Smooth muscle cell of the pulmonary artery (primary cell): ENCODE measurements at places on chromosomes 13 and 19. TPM values are rescaled to one million over a fixed set of nuclear protein-coding genes. Genes with fewer than 3 reads are reported as not detected.

Gene HSPB6
- total RNA-seq: 106 and 161 TPM in 2 replicates

Gene LRRC63
- 0.20 TPM in 1 of 2 replicates, not detected in the other for total RNA-seq

Gene SLC25A41
- 0.07 TPM in 1 of 2 replicates, not detected in the other for total RNA-seq

Gene KIR2DL3
- total RNA-seq: not detected in 2 replicates

Gene MYBPC2
- not detected in 2 replicates for total RNA-seq

Gene PRODH2
- total RNA-seq: not detected in 2 replicates

Gene KIRREL2
- total RNA-seq: not detected in 2 replicates

Gene ZNF749
- total RNA-seq: 10.0 and 15.4 TPM in 2 replicates

Gene LILRB5
- not detected in 2 replicates for total RNA-seq

Gene SIGLEC8
- total RNA-seq: not detected in 2 replicates

Gene KIR2DL4
- total RNA-seq: not detected in 2 replicates

Gene DCT
- 0.17 and 0.20 TPM in 2 replicates for total RNA-seq
